ENCODE measurements at places on chromosomes 11 and 22. TPM values are rescaled to one million over a fixed set of nuclear protein-coding genes. Genes with fewer than 3 reads are reported as not detected.

DGCR6 gene
- 1.5 TPM for total RNA-seq

CNTF gene
- total RNA-seq: 1.7 TPM

SULT4A1 gene
- total RNA-seq: 1.4 TPM

APOL4 gene
- total RNA-seq: 14.4 TPM

FGF4 gene
- not detected for total RNA-seq

PLAAT4 gene
- total RNA-seq: 64.6 TPM

RCOR2 gene
- total RNA-seq: 0.17 TPM

Data from spleen (tissue), 13 donors.